Adrenal gland (tissue), 19 donors: ENCODE measurements at places on chromosomes 12 and 14. TPM values are rescaled to one million over a fixed set of nuclear protein-coding genes. Genes with fewer than 3 reads are reported as not detected.
A peak's percentile ranks its signal among the peaks of the same experiment; 100 is the strongest.

DNA sequence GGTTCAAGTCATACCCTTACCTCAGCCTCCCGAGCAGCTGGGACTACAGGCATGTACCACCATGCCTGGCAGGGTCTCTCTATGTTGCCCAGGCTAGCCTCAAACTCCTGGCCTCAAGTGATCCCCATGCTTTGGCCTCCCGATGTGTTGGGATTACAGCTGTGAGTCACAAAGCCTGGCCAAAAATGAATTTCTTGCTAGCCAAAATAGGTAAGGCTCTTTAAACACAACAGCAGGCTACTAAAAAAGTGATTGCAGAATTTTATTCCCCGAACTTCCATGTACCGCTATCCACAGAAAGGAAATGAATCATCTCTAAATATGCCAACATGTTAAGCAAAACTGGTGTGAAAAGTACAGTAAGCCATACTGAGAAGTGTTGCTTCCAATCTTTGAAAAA, 50.6 kb downstream of the WDHD1 start:
- H3K27ac ChIP-seq, result no peak overlapping the region
- H3K27me3 ChIP-seq, result no peaks in the 10 kb centered on the region
- DNase-seq, result no peak
- H3K36me3 ChIP-seq, result no peaks in the 10 kb centered on the region

- H3K27me3 ChIP-seq, result no peaks in the 10 kb centered on the region
- DNase-seq, result no peak
- H3K4me3 ChIP-seq, result no peak overlapping the region
- no peak overlapping the region for H3K27ac ChIP-seq
These were observed 25.6 kb downstream of the TESC start for GRCh38 chr12:117073611-117074010.

Gene BMP4
- total RNA-seq, result 33.1 TPM

Gene ABCC9
- total RNA-seq, result 18.4 TPM

Gene BCL11B
- 0.52 TPM for total RNA-seq

Gene CEBPE
- total RNA-seq, result 0.15 TPM

GRCh38 chr14:91280129-91280528, 35.6 kb upstream of the GPR68 start:
- no peaks in the 10 kb centered on the region for H3K36me3 ChIP-seq
- no peaks in the 10 kb centered on the region for H3K27me3 ChIP-seq
- no peak overlapping the region for H3K4me3 ChIP-seq
- H3K27ac ChIP-seq, result no peak overlapping the region
- peaks cover 3% of the 10 kb centered on the region for H3K4me1 ChIP-seq

DNA sequence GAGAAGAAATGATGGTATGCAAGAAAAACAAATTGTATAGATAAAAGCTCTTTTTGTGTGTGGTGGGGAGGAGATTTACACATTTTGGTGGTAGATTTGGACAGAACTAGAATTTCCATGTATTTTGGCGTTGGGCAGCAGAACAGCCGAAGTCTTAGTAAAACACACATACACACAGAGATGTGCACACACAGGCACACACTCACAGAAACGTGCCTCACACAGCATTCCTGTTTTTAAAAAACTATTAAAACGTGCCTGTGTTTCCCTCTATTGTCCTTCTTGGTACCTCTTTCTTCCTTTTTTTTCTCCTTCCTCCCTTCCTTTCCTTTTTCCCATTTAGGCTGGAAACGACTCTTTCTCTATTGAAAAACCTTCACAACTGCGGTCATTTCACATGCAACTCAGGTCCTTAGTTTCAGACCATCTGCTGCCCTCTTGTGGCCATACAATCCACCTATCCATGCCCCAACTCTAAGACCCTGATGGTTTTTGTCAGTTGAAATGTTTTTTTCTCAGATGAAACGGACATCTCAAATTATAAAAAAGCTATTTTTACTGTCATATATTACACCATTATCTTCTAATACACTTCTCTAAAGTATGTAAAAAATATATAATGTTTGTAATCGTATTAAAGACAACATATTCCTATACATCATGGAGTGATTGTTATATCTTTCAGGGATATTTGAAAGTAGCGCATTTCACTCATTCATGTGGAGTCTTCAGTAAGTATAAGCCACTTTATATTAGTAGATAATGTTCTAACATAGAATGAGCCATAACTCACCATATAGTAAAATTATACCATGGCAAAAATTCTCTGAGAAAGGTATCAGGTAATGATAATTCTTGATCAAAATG, 386.7 kb upstream of the NOVA1 start:
- no peaks in the 10 kb centered on the region for H3K27me3 ChIP-seq
- no peaks in the 10 kb centered on the region for H3K4me1 ChIP-seq
- peak; percentile 83 for DNase-seq
- no peaks in the 10 kb centered on the region for H3K36me3 ChIP-seq
- no peak overlapping the region for H3K4me3 ChIP-seq
- no peak overlapping the region for H3K27ac ChIP-seq

DNA sequence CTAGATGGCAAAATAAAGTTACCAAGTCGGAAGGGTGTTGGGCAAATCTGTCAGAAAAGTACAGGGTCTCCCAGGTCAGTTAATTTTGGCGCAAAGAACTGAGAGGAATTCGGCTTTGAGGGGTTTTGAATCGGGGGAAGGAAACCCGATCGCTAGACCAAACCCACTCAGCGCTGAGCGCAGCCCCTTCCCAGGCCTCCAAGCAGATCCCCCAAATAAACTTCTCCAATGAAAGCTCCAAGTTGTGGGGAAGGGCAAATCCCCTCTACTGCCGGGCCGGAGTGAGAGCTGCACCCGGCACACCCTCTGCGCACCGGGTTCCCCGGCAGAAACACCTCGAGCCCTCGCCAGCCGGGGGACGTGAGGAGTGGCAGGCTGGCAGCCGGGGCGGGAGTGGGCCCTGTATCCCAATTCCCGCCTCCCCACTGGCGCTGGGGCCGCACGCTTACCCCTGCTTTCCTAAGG, 441 bp downstream of the E2F7 start:
- DNase-seq, result no peak
- peaks cover 19% of the 10 kb centered on the region for H3K27me3 ChIP-seq
